Suprapubic skin (tissue), 4 donors: ENCODE measurements at places on chromosomes 4 and X.

- no peaks in the 10 kb centered on the region for H3K36me3 ChIP-seq
- H3K27ac ChIP-seq = no peak overlapping the region
- H3K4me1 ChIP-seq = no peaks in the 10 kb centered on the region
- no peak overlapping the region for H3K4me3 ChIP-seq
- H3K27me3 ChIP-seq = no peaks in the 10 kb centered on the region
- DNase-seq = no peak
These were observed 108.8 kb downstream of the ZNF827 start for GRCh38 chr4:145829629-145830395.

DNA sequence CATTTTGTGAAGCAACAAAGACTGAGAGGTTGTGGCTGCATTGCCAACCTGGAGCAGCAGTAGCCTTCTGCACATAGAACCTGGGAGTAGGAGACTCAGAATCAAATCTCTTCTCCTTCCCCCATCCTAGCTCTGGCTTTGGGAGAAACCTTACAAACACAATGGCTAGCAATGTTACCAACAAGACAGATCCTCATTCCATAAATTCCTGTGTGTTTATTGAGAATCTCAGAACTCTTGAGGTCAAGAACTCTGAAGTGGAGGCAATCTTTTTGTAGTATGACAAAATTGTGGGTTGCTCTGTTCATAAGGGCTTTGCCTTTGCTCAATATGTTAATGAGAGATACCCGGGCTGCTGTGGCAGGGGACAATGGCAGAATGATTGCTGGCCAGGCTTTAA is 406.7 kb upstream of the SPANXN1 start:
- no peak overlapping the region for H3K27ac ChIP-seq
- H3K4me1 ChIP-seq = no peaks in the 10 kb centered on the region
- no peaks in the 10 kb centered on the region for H3K27me3 ChIP-seq
- no peak overlapping the region for H3K4me3 ChIP-seq

DNA sequence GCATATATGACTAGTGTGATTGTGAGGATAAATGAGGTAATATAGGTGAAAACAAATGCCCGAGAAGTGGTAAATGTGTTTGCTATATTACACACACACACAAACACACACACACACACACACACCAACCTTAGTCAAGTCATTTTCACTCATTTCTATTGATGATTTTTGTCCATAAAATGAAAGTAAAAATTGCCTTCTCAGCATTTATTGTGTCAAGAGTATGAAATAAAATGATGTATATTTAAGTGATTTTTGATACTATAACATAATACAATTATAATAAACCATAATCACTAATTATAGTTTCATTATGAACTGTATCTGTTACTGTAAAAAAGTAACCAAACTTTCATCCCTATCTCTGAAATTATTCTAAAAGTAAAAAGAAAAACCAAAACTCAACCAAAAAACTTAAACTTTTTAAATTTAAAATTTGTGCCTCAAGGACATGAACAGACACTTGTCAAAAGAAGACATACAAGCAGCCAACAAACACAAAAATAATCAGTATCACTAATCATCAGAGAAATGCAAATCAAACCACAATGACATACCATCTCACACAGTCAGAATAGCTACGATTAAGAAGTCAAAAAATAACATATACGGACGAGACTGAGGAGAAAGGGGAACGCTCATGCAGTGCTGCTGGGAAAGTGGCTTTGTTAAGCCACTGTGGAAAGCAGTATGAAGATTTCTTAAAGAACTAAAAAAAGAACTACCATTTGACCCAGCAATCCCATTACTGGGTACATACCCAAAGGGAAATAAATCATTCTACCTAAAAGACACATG is 601.0 kb downstream of the TMA16 start:
- no peaks in the 10 kb centered on the region for H3K4me1 ChIP-seq
- H3K36me3 ChIP-seq = no peaks in the 10 kb centered on the region
- DNase-seq = no peak
- no peak overlapping the region for H3K4me3 ChIP-seq

DNA sequence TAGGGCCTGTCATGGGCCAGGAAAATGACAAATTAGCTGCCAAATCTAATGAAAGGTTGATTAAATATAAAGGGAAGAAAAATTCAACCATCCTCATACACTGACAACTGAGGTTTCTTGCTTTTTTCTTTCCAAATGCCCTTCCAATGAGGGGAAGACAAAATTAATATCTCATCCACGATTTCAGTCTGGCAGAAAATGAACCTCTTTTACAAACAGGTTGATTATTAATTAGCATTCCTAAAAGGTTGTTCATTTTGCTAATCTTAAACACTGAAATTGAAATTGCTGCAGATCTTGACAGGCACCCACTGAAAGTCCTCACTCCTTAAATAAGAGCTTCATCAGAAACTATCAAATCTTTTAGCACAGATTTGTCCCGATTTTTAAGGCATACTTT is 45.5 kb downstream of the NPFFR2 start:
- no peak for DNase-seq
- H3K4me3 ChIP-seq = no peak overlapping the region
- H3K27me3 ChIP-seq = no peaks in the 10 kb centered on the region
- no peaks in the 10 kb centered on the region for H3K4me1 ChIP-seq

- peak overlapping the region; percentile 74 for H3K4me3 ChIP-seq
- H3K36me3 ChIP-seq = peaks cover 15% of the 10 kb centered on the region
- H3K27me3 ChIP-seq = no peaks in the 10 kb centered on the region
- H3K27ac ChIP-seq = peak overlapping the region; percentile 97
These were observed 457 bp downstream of the TFE3 start for GRCh38 chrX:49042581-49043219.

DNA sequence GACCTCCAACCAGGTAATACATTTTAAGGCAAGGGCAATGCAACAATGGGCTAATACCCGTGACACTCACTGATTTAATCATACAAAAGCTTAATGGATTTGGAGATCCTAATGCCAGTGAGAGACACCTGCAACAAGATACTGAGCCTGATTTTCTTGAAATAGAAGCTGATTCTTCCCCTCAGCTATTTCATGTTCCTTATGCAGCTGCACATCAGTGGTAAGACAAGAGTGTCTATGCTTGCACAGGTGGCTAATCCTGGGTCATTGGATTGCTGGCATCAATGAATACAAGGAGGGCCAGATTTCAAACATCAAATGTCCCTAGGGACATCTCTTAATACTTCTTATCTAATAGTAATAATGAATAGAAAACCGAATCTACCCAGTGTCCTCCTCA is 139.7 kb downstream of the PPARGC1A start:
- H3K27ac ChIP-seq = no peak overlapping the region
- H3K4me1 ChIP-seq = no peaks in the 10 kb centered on the region
- no peak for DNase-seq
- H3K36me3 ChIP-seq = no peaks in the 10 kb centered on the region

DNA sequence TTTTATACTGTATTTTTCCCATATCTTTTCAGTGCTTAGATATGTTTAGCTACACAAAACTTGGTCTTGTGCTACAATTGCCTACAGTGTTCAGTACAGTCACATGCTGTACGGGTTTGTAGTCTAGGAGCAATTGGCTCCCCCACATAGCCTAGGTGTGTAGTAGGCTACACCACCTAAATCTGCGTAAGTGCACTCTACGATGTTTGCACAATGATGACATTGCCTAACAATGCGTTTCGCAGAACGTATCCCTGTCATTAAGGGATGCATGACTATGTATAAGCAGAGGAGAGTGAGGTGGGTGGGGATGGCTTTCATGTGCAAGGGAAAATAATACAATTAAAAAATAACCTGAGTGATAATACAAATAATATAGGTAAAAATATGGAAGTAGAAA is 131.4 kb downstream of the GBA3 start:
- H3K4me1 ChIP-seq = no peaks in the 10 kb centered on the region
- H3K4me3 ChIP-seq = no peak overlapping the region
- H3K27ac ChIP-seq = no peak overlapping the region
- H3K27me3 ChIP-seq = no peaks in the 10 kb centered on the region
- no peak for DNase-seq

DNA sequence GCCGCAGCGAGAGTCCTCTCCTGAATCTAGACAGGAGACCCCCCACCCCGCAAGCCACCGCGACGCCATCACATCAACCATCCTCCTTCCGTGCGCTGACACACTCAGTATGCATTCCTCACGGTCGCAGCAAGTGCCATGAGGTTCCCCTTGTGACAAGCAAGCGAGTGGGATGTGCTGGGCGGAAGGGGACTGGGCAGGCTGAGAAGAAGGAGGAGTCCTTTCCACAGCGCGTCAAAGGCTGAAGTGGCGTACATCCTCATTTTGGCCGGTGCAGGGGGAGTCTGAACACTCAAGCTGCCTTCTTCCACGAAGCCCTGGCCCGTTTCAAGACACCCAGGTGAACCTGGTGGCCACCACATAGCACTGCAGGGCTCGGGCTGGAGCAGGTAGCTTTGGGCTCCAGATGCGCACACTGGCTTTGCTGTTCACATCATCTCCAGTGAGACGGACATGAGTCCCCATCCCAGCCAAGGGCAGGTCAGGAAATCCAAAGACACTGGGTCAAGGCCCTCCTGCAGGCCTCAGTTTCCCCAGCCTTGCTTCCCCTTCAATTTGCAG is 30.4 kb downstream of the CCNQ start:
- no peak overlapping the region for H3K27ac ChIP-seq
- no peaks in the 10 kb centered on the region for H3K36me3 ChIP-seq
- DNase-seq = no peak
- H3K27me3 ChIP-seq = no peaks in the 10 kb centered on the region

DNA sequence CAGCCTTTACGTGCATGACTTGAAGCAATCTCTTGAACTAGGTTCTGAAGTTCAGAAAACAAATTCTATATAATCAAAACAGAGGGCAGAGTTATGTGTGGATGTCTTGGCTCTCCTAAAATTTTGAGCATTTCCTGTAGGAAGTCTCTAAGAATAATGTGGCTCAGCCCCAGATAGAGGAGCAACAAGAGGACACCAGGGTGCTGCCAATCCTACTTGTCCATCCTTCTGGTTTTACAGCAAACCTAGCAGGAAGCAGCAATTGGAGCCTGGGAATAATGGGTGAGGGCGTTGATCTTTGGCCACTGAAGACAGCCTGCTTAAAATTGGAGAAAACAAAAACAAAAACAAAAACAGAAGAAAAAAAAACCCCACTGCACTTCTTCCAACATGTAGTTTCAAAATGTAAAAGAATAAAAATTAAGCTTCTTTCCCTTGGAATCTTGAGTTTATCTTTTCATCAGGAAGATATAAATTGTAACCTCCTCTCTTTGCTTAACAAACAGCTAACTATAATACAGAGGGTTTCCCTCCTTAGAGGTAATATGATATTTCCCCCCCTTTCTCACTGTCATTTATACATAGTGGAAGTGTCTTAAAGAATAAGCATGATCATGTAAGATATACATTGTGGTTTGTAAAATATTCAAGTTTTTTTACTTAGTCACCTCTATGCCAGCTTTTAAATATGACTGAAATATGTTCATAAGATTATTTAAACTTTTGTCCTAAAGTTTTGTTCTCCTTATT is 130.6 kb downstream of the FBXO8 start:
- no peaks in the 10 kb centered on the region for H3K27me3 ChIP-seq
- H3K27ac ChIP-seq = no peak overlapping the region
- H3K4me3 ChIP-seq = no peak overlapping the region
- H3K4me1 ChIP-seq = peaks cover 4% of the 10 kb centered on the region

DNA sequence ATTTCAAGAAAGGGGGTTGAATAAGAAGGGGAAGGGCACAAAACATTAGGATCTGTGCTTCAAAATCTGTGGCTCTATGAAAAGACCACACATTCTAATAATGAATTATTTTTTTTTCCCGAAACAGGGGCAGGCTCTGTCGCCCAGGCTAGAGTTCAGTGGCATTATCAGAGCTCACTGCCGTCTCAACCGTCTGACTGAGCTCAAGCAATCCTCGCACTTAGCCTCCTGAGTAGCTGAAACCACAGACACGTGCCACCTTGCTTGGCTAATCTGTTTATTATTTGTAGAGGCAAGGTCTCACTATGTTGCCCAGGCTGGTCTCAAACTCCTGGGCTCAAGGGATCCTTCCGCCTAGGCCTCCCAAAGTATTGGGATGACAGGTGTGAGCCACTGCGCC is 33.4 kb downstream of the ACSL1 start:
- H3K27me3 ChIP-seq = no peaks in the 10 kb centered on the region
- H3K4me3 ChIP-seq = no peak overlapping the region
- H3K36me3 ChIP-seq = peaks cover 31% of the 10 kb centered on the region
- DNase-seq = no peak
- H3K4me1 ChIP-seq = peaks cover 16% of the 10 kb centered on the region

GRCh38 chr4:108292229-108292628 is 123.5 kb upstream of the LEF1 start:
- no peaks in the 10 kb centered on the region for H3K27me3 ChIP-seq
- H3K27ac ChIP-seq = no peak overlapping the region
- no peak for DNase-seq
- H3K36me3 ChIP-seq = no peaks in the 10 kb centered on the region
- H3K4me3 ChIP-seq = no peak overlapping the region

DNA sequence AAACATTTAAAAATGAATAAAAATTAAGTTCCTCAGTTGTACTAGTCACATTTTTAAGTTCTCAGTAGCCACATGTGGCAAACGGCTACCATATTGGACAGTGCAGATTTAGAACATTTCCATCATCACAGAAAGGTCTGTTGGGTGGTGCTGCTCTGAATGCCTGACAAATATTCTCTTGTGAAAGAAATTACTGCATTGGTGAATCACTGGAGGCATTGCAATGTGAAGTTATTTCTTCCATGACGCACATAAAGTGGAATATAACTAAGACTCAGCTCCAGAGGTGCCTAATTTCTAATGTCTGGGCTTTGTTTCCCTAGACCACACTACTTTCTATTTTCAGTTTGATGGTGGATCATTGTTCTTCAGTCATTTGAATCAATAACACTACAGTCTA is 44.9 kb downstream of the CLNK start:
- H3K4me1 ChIP-seq = no peaks in the 10 kb centered on the region
- H3K36me3 ChIP-seq = no peaks in the 10 kb centered on the region
- no peak overlapping the region for H3K4me3 ChIP-seq

GRCh38 chr4:15317246-15317645 is 110.6 kb upstream of the C1QTNF7 start:
- no peaks in the 10 kb centered on the region for H3K4me1 ChIP-seq
- H3K4me3 ChIP-seq = no peak overlapping the region
- H3K27ac ChIP-seq = no peak overlapping the region
- H3K27me3 ChIP-seq = no peaks in the 10 kb centered on the region
- no peaks in the 10 kb centered on the region for H3K36me3 ChIP-seq

GRCh38 chr4:25367004-25367621 is 9.9 kb upstream of the ANAPC4 start:
- H3K4me3 ChIP-seq = no peak overlapping the region
- peaks cover 25% of the 10 kb centered on the region for H3K36me3 ChIP-seq
- H3K27me3 ChIP-seq = no peaks in the 10 kb centered on the region
- no peaks in the 10 kb centered on the region for H3K4me1 ChIP-seq
- DNase-seq = no peak
- H3K27ac ChIP-seq = no peak overlapping the region

GRCh38 chrX:16087076-16087475 is 36.3 kb upstream of the GRPR start:
- H3K27ac ChIP-seq = no peak overlapping the region
- no peaks in the 10 kb centered on the region for H3K27me3 ChIP-seq
- no peaks in the 10 kb centered on the region for H3K4me1 ChIP-seq
- H3K4me3 ChIP-seq = no peak overlapping the region
- no peak for DNase-seq
- no peaks in the 10 kb centered on the region for H3K36me3 ChIP-seq
